ENCODE measurements at places on chromosomes 11 and 22.

DNA sequence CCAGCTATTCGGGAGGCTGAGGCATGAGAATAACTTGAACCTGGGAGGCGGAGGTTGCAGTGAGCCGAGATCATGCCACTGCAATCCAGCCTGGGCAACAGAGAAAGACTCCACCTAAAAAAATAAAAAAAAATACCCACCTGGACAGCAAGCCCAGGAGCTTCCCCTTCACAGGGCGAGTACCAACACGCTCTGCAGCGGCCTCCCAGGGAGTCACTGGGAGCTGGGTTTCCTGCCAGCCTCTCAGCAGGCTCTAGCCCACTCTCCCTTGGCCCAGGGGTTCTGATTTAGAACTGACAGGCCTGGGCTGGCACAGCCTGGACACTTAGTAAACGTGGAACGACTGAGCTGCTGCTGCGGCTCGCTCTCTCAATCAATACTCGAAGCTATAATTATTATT lies 2.0 kb upstream of the CABP7 start:
- DNase-seq: no peak

GRCh38 chr11:65111744-65112545 lies at the start of gene TM7SF2:
Gene TM7SF2 (plus strand): TSS chr11:65111872. CDS start chr11:65112016, 144 bp downstream.
- peak; percentile 93 for DNase-seq

GRCh38 chr11:73175551-73176144 lies 33.5 kb upstream of the FCHSD2 start:
- no peak for DNase-seq

DNA sequence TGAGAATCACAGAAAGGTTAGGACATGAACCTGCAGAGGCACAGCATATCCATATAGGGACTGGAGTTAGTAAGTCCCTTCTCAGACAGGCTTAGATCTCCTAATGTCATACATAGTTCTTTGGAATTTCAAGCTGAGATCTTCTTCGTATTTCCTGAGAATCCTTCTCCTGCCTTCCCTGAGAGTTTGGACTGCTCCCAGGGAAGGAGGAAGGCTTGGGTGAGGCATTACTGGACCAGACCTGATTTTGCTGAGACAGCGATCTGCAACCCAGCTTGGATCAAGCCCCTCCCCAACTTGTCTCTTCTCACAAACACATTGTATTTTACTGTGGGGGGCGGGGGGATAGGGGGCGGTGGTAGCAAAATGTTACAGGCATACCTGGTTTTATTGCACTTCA lies 108.5 kb downstream of the TSPAN18 start:
- DNase-seq: no peak

DNA sequence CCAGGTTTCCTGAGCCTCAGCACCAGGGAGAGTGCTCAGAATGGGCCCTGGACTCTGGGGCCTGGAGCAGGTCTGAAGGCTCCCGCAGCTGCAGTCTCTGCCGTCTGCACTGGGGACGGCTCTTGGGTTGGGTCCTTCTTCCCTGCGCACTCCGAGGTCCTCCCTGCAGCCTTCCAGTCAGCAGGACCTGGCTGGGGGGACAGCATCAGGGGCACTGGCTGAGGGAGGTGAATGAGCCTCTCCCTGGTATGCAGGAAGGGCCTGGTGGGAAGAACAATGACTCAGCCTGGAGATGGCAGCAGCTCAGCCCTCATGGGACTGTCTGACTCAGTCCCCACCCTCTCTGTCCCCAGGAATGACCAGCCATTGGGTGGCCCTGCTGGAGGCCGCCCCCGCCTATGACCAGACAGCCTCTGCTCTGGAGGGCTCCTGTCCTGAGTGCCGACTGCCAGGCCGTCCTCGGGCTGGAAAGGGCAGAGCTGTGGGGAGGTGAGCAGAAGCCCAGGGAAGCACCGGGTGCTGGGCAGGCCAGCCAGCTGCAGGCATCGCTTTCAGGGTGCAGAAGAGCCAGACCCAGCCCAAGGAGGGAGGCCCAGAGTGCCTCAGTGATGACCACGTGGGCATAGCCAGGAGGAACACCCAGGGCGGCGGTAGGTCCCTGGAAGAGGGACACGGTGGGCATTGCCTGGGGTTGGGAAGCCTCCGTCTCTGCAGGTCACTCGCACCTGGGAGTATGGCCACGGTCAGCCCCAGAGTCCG lies 455.0 kb downstream of the BRD1 start:
- no peak for DNase-seq

DNA sequence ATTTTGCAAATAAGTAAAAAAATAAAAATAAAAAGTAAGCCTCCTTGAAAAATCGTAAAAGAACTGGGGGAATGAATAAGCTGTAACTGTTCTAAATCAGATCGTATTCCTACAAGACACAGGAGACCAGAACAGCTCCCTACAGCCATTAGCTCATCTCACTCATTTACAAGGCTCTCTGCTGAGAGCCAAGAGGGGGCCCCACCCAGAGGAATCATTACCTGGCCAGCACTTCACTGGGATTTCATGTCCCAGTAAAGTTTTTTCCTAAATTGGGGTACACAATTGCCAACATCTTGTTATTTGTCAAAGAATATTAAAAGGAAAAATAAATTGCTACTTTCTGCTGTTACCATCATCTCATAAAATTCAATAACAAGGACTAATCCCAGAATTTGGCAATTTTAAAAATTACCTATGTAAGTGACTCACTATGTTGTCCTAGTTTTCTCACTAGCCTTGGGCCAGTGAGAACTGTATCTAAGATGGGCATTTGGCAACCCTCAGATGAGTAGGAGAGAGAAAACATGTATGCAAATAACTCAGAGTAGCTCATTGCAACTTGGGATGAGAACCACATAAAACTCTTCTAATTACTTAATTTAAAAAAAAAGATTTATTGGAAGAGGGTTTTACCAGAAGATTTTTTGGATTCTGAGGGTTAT lies 18.4 kb upstream of the SMTN start:
- DNase-seq: no peak

DNA sequence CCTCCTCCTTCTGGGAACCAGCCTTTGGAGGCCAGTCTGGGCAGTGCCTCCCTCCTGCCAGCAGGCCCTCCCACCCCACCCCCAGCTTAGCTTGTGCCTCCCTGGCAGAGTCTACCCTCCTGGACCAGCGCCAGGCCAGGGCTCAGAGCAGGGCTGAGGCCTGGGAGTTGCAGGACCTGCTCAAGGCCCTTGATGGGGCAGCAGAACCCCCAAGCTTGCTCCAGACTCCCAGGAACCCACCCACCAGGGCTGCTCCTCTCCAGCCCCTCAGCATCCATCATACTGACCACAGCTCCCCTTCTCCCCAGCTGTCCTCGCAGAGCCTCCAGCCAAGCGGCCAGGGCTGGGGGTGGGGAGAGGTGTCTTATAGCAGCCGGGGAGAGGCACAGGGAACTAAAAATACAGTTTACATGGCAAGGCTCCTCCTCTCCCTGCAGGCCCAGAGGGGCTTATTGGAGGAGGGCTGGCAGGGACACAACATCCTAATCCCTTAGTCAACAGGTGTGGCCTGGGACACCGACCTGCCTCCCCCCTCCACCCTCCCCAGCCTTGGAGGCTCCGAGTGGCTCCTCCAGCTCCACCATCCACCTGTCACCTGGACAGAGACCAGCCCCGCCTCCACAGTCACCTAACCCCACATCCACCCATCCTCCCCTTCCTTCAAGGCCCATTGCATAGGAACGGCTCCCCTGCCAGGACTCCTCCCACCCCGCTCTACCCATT lies 5.2 kb upstream of the MB start:
- DNase-seq: no peak

DNA sequence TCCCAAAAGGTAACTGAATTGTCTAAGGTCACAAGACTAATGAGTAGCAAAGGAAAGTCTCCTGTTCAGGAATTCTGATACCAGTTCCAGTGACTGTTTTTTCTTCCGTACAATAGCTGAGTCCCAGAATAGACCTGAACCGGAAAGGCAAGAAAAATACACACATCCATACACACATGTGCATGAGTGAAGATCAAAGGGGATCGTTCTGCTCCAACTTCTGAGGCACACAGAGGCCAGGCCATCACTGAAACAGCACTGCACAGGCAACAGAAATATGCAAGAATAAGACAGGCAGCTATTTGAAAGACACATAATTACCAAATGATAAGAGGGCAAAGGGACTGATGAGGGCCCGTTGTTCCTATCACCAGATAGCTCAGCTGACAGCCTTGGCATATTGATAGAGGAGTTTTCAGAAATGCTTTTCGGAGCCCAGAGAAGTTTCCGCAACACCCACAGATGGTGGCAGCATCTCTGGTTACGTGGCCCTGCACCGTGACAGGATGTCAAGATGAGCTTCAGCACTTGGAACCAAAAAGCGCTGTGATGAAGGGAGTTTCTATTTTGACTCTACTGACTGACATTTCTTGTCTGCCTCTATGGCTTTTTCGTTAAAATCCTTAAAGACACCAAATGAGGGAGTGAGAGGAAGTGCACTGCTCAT lies 280.6 kb downstream of the LARGE1 start:
- DNase-seq: no peak
